ENCODE measurements at places on chromosomes 2 and 18.

DNA sequence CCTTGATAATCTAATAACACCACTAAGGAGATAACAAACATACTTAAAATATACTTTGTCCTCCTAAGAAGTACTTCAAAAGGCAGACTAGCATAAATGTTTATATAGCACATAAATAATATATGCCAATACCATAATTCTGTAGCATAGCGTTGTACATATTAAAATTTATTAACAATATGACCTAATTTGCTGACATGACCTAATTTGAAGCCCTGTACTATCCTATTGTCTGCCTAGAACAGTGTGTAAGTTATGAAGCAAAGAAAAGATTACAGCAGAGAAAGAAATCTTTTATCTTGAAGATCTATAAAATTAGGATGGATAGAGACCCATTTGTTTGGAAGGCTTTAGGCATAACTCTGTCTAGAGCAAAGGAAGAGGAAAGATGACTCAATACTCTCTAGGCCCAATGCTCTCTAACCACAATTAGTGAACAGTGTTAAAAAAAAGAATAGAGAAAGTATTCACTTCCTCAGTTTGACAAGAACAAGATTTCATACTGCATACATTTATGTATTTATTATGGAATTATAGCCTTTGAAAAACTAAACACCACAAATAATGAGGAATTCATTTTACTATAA is 231.3 kb downstream of the ZRANB3 start:
- DNase-seq = no peak

- no peak for DNase-seq
These were observed 29.1 kb downstream of the METTL8 start for GRCh38 chr2:171404719-171405118.

- DNase-seq = no peak
These were observed 32.6 kb upstream of the CABLES1 start for GRCh38 chr18:23102493-23103261.

DNA sequence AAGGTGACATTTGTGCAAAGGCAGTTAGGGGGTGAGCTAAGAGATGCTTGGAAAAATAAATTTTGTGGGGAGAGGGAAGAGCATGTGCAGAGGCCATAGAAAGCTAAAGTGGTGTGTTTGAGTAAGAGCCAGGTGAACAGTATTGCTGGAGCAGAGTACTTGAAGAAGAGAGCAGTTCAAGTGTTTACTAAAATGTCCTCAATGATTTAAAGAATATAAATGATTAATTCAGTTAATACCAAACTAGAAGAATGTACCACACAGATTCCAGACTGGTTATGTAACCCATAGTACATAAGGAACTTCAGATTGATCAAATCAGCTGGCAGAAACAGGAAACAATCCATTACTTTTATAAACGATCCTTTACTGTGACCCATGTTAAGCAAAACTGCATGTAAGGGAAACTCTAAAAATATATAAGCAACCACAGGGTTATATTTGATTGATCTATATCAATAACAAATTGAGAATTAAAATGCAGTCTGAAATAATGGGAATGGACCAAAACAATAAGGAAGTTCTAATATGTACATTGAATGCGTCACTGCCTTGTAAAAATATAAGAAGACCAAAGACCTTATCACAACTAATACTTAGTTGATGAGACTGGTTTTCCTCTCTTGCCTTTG is 76.9 kb downstream of the LDAH start:
- DNase-seq = no peak

All from stimulated activated CD4-positive, alpha-beta T cell treated with anti-CD3 and anti-CD28 coated beads, Interleukin-1b, Interleukin-23, amount 100 ng/mL, for 1 hour (primary cell).